SW 1271 (cell line): ENCODE measurements at places on chromosomes 11 and 22.

GRCh38 chr11:71456831-71457230, 3.8 kb downstream of the NADSYN1 start:
- no peak for DNase-seq

GRCh38 chr11:34132261-34132965, 27.0 kb downstream of the NAT10 start:
- DNase-seq, result no peak

DNA sequence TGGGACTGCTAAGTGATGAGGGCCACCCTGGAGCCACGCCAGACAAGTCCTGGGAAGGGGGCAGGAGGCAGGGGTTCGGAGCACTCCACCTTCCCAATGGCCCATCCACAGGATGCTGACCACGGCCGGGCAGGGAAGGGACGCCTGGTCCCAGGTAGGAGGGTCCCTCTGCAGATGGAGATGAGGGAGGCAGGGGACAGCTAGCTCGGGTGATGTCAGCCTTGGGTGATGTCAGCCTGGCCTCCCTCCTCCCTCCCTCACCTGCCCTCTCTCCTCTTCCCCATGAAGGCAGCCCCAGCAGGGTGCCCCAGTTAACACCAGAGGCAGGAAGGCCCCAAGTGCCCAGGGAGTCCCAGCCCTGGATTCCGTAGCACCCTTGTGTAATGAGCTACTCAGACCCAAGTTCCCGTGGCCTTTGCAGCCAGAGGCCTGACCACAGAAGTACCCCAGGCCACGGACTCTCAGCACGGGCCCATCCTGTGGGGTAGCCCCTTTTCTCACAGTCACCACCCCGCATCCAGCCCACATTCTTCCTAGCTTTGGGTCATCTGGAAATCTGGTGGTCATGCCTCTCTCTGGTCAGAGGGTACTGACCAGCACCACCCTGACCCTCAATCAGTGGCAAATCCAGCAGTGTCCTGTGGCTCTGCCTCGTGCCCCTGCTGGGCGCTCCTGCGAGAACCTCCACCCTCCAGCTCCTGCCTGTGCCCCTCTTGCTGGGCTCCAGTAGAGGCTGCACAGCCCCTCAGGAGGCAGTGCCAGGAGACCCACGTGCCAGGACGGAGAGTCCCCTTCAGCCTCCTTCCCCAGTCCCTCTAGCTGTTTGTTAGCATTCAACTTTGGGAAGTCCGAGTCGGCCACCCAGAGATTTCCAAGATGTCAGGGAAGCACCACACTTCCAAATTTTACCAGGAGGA, 47.4 kb downstream of the SHANK2 start:
- DNase-seq, result no peak

GRCh38 chr11:79486242-79486984, 45.6 kb upstream of the TENM4 start:
- DNase-seq, result no peak
